ENCODE measurements at places on chromosomes 2 and 18.

- DNase-seq: no peak
These were observed 1.8 kb downstream of the IL36RN start for GRCh38 chr2:113060796-113061195.

DNA sequence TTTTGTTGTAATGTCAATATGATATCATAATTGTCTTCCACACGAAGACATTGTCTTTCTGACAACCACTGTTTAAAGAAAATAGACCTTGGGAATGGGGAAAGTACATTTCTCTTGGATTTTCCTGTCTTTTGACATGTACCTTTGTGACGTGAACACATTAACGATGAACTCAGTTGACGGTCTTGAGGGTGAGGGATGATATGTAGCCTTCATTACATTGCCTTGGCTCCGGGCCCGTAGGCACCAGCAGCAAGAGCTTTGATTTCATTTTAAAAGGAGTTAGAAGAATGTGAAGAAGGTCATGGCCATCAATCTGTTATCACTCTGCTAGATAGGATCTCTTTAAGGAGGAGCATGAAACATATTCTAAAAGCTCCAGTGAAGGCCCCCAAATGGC, 80.9 kb downstream of the LYPD6B start:
- DNase-seq: no peak

DNA sequence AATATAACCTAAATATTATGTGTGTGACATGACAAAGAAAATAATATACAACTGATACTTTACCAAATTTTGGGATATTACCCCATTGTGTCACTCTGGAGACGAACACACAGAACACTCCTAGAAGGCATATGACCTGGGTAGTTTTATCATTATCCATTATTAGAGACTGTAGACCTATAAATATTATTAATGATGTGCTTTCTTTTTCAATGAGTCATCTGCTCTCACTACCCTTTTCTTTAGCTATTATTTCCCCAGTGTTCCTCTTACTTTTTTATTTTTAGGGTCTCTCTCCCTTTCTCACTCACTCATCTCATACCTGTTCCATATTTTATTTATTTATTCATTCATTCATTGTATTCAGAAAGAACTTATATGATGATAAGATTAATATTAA, 143.3 kb upstream of the ITGA4 start:
- no peak for DNase-seq

DNA sequence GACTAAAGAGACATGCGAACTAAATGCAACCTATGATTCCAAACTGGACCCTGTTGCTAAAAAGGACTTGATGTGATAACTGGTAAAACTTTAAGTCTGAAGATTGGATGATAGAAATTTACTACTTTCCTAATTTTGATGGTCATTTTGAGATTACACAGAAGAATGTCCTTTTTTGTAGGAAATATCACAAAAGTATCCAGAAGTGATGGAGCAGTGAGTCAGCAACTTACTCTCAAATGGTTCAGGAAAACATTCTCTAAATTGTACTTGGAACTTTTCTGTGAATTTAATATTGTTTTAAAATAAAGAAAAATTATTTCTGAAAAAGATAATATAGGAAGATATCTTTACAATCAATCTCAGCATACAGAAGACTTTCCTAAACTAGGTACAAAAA, 19.9 kb downstream of the MBOAT2 start:
- DNase-seq: no peak

DNA sequence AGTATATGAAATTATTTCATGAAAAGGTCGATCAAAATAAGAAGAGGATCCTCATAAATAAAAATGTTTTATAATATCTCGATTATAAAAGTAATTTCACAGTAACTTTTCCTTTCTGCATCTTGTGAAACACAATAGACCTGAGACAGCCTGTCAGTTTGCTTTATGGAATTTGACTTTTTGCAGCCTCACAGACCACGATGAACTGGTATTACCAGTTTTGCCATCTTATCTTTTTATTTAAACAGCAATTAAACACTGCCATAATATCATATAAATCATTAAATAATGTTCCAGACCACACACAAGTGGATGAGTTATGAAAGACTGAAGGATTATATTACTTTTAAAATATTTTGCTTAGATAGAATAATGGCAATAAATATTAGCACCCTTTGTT, 10.7 kb upstream of the GALNT3 start:
- no peak for DNase-seq

DNA sequence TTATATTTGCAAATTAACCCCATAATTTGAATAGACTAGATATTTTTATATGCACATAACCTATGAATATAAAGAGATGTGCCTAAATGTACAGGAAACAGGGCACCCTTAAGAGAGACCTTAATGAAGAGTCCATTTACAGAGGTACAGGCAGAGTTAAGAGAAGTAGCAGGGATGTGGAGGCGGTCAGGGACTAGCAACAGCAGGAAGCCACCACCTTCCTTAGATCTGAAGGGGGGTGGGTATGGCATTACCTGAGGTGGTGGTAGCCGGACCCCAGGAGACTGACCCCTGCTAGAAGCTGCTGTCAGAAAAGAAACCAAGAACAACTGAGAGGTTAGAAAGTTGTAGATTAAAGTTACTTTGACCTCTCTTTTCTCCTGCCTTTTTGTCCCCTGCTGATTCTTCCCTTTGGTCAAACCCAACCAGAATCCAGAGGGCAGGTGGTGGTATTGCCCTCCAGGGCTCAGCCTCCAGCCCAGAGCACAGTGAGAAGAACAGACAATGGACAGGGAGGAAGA, 24.9 kb upstream of the ATG16L1 start:
- DNase-seq: no peak

GRCh38 chr2:161177969-161178368, 17.7 kb downstream of the TANK start:
- no peak for DNase-seq

GRCh38 chr2:45190481-45190942, 181.3 kb upstream of the SIX2 start:
- no peak for DNase-seq

GRCh38 chr2:40028792-40029488, 249.9 kb upstream of the THUMPD2 start:
- DNase-seq: no peak

DNA sequence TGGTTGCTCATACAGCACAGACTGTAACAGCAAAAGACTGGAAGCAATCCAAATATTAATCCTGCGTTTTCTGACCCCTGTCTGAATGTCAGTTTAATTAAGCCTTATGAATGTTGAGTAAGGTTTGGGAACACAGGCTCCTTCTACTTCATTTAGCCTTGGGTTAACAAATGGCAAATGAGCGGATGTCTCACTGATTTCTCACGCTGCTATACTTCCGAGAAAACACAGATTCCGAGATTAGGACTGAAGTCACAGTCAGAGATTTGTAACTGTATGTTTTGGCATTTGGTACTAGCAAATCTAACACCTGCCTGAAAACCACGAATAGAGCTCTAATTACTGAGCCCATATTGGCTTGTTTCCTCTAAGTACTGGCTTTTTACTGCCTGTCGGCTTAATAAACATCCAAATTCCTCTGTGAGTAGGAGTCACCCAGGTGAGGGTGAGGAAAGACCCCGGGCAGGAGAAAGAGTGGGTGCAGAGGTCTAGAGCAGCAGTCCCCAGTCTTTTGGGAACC, 10.6 kb downstream of the MC5R start:
- DNase-seq: no peak

GRCh38 chr2:143192716-143193115, 63.5 kb downstream of the ARHGAP15 start:
- no peak for DNase-seq

GRCh38 chr2:120283649-120284048, 31.0 kb downstream of the RALB start:
- DNase-seq: no peak

DNA sequence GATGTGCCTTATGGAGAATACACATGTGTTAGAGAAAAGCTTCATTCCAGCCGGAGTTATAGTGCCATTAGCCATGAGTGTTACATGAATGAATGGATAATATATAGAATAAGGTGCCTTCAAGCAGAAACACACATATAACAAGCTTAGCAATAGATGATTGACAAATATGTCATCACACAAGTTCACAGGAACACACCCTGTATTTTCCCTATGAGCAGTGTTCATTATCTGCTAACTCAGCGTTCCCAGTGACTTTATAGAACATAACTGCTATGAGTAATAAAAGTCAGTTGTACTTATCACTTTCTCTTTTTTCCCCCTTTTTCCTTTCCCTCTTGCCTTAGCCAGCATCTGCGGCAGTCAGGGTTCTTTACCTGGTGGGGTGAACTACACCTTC, 65.1 kb downstream of the TIMM21 start:
- no peak for DNase-seq

- DNase-seq: no peak
These were observed 123.2 kb downstream of the THADA start for GRCh38 chr2:43472527-43473194.
